ENCODE measurements at places on chromosomes 5 and 9. TPM values are rescaled to one million over a fixed set of nuclear protein-coding genes. Genes with fewer than 3 reads are reported as not detected.
A peak's percentile ranks its signal among the peaks of the same experiment; 100 is the strongest.

TAF7 gene
- polyA plus RNA-seq, result 107 TPM

DNA sequence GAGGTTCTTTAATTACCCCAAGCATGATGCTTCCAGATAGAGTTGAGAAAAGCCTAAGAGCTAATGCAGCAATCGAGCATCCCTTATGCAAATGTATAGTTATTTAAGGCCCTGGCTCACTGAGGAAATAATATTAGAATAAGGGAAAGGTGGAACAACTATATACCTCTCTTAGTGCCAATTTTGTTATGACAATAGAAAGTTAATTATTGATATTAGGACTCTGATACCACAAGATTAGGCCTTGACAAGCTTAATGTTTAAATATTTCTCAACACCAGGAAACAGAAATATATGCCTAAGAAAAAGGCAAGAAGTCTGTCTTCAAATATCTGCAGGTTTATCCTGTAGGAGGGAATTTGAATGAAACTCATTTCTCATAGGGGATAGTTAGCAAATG is 371.0 kb downstream of the PRELID2 start:
- no peak overlapping the region for H3K4me3 ChIP-seq
- peak overlapping the region; percentile 44 for H3K27ac ChIP-seq
- no peaks in the 10 kb centered on the region for H3K36me3 ChIP-seq
- no peak for DNase-seq
- H3K4me1 ChIP-seq, result peaks cover 3% of the 10 kb centered on the region
- no peaks in the 10 kb centered on the region for H3K27me3 ChIP-seq

DNA sequence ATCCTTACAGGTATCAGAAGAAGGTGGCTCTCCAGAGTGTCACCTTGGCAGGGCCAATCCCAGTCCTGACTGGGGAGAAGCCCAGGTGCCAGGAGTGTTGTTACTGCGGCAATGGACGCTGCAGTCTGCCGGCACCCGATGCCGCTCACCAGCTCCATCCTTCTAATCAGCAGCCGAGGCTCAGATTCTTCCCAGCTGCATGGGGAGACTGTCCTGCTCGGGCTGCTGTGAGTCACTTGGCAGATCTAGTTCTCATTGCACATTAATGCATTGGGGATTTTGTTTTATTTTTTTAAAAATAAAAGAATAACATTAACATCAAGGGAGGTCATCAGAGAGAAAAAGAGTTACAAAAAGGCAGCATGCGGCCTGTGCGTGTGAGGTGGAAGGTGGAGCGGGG is 115.8 kb downstream of the MTX3 start:
- DNase-seq, result no peak
- H3K36me3 ChIP-seq, result no peaks in the 10 kb centered on the region
- no peak overlapping the region for H3K4me3 ChIP-seq

GRCh38 chr5:34804913-34805312 is 34.1 kb upstream of the TTC23L start:
- H3K27me3 ChIP-seq, result no peaks in the 10 kb centered on the region
- peak overlapping the region; percentile 13 for H3K27ac ChIP-seq
- DNase-seq, result no peak
- H3K4me1 ChIP-seq, result no peaks in the 10 kb centered on the region
- no peak overlapping the region for H3K4me3 ChIP-seq
